CD8-positive, alpha-beta memory T cell (primary cell): ENCODE measurements at places on chromosomes 1 and 21. TPM values are rescaled to one million over a fixed set of nuclear protein-coding genes. Genes with fewer than 3 reads are reported as not detected.

NFASC gene
- 0.11 TPM for total RNA-seq

ENO1 gene
- total RNA-seq, result 3,136 TPM

ADAM30 gene
- total RNA-seq, result not detected

DNA sequence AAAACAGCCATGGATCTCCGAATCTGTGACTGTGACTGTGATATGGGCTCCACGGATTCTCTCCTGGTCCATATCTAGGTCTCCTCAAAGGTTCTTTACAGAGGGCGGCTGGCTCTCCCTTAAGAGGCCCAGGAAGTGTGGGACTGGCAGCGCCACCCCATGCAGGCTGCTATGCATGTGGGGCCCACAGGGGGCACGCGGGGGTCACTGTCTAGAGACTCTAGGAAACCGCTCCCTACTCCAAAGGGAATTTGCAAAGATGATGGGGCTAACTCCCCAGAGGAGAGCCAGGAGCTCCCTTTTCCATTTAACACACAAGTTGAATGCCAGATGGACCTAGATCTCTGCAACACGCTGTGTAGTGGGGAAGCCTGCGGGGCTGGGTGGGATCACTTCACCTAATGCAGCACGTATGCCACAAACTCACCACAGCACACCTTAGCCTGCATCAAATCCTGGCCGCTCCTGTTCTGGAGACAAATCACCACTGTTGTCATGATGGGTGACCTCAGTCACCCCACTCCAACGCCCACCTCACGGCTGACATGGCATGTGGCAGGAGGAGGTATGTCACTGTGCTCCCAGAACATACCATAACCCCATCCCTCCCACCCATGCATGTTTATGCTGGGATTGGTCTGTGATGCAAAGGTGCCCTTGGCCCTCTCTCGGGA is 61.7 kb downstream of the SLC45A1 start:
- DNase-seq, result no peak

DNA sequence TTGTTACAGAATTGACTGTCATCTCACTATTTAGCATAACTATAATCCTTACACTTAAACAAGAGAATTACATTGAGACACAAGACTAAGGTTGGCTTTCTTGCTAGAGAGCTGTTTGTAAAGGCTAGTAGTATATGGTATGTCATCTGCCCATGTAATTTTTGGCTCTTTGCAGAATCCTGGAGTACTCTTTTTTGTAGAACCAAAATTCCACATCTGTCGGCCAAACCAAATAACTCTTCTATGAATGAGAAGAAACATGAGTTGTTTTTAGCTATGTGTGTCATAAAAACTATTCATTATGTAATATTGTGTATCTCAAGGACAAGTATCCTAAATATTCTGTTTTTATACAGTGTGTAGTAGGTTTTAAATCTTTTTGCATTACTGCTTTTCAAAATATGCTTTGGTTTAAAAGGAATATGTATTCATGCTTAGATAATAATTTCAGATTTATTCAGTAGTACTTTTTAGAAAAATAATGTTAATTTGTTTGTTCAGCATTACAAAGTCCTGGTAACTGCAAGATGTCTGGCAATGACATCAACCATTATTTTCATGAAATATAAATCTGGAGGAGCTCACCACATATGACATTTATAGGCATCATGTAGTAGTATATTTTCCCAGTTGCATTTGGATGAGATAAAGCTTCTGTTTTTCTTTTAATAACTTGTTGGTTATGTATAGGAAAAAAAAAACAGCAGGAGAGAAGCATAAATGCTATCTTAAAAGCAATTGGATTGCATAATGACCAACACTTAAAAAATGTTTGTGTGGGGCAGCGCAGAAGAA is 159.8 kb downstream of the HS2ST1 start:
- no peak for DNase-seq
